ENCODE measurements at places on chromosomes 3 and 15.
A peak's percentile ranks its signal among the peaks of the same experiment; 100 is the strongest.

- DNase-seq, result no peak
These were observed 71.0 kb upstream of the PRR23E start for GRCh38 chr3:127121885-127122284.

GRCh38 chr3:126035362-126036050 lies 48.4 kb downstream of the SLC41A3 start:
- DNase-seq, result no peak

DNA sequence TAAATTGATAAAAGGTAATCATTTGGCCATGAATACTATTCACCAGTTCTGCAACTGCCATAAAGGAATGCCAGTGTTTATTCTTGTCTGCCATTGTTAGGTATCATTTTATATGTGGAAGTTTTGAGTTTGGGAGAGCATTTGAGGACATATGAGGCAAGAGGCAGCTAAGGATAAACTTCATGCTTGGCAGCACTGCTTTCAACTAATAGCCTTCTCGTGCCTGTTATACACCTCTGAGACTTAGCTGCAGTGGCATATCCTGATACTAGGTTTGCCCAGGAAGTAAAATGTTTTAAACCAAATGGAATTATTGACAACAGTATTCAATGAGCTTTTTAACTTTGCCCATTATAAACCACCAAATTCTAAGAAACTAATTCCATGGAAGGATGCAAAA lies 126.0 kb upstream of the DPH6 start:
- DNase-seq, result no peak

DNA sequence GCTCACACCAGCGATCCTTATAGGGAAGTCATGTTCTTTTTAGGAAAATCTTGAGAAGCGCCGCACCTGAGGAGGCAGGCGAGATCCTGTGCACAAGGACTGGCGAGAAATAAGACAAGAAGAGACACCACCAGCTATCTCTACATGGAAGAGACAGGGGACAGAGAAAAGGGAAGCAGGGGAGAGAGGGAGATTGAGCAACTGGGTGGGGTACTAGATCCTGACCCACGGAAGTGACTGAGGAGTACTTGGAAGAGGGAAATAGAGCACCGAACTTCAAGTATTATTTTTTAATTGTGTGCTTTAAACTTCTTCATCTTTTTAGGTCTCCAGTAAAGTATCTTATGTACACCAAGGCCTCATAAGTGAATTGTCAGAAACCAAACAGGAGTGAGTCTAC lies 742.0 kb upstream of the LMCD1 start:
- no peak for DNase-seq

GRCh38 chr3:196771067-196771466 lies 31.4 kb downstream of the PAK2 start:
- no peak for DNase-seq

DNA sequence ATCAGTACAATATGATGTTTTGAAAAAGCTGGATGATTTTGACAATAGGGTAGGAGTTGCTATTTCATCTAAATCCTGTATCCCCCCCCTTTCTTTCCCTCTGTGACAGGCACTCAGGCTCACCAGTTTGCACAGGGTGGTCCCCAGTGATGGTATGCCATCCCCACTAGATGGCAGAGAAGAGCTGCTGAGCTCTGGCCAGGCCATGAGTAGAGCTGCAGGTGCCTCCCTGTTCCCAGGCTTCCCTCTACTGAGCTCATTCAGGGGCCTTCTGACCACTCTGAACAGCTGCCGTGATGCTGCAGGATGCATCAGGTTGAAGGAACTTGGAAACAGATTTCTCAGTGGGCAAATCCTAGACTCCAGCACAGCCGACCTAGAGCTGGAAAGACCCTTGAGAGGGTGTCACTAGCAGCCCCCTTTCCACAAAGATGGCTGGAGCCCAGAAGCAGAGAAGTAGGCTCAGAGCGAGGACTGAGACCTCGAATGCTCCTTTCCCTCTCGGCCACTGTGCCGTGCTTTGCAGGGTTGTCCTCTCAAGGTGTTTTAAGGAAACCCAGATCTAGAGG lies 45.1 kb downstream of the EFCAB12 start:
- DNase-seq, result peak; percentile 43

- DNase-seq, result peak; percentile 93
These were observed 17.7 kb downstream of the CHD2 start for GRCh38 chr15:92917598-92918407.

GRCh38 chr3:57512166-57512565 lies 32.0 kb downstream of the DNAH12 start:
- DNase-seq, result no peak

DNA sequence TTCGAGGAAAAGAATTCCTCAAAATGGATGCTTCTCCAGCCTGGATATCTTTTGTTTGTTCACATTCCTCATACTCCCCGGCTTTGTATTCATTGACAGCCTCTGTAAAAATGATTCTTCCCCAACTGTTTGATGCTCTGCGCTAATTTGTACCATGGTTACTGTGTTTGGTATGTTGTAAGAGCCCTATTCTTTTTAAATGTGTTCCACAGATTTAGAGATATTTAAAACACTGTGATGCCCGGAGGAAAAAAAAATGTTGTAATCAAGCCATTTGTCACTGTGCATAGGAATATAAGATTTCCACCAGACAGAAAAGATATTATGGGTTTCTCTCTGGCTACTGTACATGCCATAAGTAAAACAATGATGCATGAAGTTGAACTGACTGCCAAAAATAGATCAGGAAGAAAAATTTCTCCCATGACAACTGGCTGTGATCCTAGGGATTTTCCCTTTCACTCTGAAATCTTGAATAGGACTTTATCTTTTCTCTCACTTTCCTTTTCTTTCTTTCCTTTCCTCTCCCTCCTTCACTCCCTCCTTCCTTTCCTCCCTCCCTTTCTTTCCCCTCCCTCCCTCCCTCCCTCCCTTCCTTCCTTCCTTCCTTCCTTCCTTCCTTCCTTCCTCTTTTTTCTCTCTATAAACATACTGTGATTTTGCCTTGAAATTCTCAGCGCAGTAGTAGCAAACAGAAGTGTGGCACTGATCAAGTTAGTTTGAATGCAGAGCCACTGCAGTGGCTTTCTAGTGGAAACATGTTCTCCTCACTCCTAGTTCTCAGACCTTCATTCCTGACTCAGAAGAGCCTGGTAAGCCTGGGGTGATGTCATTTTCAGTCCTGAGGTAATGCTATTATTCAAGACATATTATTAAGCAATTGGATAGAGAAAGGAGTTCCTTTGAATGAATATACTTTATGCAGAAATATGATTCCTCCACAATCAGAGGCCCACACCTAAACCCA lies 254.9 kb upstream of the TBL1XR1 start:
- no peak for DNase-seq

DNA sequence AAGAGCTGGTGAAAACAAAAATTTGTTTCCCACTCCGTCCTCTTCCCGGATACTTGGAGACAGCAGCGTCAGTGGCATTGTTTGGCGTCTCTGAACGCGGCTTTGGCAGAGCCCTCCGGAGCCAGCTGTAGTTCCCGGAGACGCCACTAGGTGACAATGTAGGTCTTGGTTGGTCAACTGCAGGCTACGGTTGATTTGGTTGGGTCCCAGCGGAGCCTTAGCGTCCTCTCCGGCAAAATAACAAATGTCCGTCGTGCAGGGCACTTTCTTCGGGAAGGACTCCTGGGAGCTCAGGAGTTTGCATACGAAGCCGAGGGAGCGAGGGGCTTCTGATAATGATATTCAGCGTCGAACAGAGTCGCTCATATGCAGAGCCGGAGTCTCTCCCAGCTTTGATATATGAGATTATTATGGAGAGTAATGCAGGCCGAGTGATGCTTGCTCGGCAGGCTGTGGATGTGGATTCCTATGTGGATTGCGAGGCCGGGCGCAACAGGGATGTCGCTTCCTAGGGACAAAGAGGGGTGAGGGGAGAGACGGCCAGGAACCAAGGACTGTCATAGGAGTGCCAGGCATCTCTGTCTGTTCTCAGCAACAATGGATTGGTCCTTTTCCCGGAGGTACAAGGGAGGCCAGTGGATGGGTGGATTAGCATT lies 74.8 kb downstream of the IL20RB start:
- DNase-seq, result peak; percentile 77

- DNase-seq, result no peak
These were observed 79.6 kb downstream of the MLH1 start for GRCh38 chr3:37072892-37073291.

DNA sequence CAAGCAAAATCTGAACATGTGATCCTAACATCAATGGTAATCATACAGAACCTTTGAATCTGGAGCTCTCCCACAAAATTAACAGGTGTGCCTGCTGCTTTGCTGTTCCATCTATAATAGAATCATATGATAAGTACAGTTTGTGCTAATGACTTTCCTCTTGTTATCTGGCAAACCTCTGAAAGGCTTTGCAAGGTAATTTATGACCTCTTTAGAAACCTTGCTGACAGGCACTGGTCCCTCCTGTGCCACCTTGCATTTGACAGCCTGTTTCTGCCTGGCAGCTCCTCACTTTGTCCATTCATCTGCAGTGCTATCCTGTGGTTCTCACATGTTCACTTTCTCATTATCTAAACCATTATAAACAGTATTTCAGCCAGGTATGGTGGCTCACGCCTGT lies 10.2 kb upstream of the HTR3C start:
- no peak for DNase-seq

DNA sequence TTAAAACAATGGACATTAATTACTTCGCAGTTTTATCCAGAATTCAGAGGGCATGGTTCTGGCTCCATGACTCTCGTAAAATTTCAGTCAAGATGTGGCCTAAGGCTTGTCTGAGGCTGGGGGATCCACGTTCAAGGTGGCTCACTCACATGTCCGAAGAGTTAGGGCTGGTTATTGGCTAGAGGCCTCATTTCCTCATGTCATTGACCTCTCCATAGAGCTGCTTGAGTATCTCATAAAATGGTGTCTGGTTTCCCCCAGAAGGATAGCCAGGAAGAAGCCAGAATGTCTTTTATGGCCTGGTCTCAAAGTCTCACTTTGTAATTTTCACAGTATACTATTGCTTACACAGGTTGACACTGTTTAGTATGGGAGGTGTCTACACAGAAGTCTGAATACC lies 67.3 kb upstream of the DCBLD2 start:
- no peak for DNase-seq

GRCh38 chr3:100106094-100106493 lies 8.2 kb downstream of the FILIP1L start:
- DNase-seq, result no peak

- DNase-seq, result no peak
These were observed 43.9 kb downstream of the MEIS2 start for GRCh38 chr15:37056177-37057121.

DNA sequence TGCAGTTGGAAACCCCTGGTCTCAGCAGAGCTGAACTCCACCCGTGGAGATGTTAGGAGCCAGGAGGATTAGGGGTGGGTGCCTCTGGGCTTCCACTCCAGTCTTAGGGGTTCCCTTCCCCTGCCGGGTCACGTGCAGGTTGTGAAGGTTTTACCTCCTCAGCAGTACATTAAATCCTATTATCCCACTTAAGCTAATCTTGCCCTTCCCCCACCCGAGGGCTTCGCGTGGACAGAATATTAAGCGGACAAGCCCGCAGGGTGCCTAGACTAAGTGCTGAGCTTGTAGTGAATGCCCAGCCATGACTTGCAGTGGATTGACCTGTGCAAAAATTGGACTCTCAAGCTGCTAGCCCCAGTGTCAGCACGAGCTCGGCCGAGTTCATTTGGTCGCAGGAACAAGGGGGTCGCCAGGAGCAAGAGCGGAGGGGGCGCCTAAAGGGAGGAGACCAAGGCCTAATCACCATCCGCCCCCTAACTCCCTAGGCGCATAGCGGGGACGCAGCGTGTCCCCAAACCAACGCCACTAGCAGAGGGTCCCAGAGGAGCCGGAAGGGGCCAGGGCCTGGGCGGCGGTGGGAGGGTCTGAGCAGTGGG lies 498 bp upstream of the SEMA4B start:
- no peak for DNase-seq

DNA sequence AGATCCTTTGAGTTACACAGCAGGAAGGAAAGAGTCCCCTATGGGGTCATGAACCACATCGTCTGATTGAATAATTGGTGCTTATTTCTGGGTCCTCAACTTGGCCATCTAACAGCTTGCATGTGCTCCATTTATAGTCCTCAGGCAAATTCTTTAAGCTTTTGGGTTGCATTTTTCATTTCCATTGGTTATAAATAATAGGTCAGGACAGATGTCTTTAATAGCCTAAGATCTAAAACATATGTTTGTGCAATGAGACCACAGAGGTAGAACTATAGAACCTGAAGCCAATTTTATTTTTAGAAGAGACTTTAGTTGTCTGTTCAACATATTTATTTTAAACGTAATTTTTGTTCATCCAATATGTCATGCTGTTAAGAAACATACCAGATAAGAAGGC lies 43.2 kb downstream of the CD200R1L start:
- DNase-seq, result no peak

DNA sequence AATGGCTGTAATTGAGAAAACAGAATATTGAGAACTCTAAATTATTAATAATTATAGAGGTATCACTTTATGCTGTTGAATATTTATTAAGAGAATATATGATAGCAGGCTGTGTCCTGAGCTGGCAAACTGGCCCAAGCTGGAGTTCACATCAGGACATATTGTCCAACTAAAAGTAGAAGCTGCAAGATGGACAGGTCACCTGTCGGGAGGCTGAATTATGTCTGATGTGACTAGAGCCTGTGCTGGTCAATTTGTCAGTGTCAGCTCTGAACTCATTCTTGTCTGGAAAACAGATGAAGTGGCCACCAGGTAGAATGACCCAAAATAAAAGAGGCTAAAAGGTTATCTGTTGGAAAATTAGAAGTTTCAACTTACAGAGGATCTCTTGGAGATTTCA lies 392.2 kb downstream of the LRTM1 start:
- no peak for DNase-seq

DNA sequence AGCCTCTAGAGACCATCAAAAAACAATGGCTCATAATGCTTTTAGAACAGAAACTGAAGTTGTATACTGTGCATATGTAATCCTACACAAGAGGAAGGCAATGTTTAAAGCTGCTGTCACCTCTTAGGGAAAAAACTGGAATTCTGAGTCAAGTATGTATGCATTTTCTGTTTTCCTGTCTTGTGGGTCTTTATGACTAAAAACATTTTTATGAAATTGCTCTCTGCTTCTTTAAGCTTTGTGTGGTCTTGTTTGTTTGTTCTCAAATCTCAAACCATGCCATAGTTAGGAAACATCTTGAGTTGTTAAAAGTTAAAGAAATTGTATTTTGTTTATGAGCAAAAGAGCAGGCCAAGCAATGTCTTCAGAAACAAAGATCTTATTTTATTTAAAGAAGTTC lies 80.9 kb upstream of the SOX2 start:
- no peak for DNase-seq

DNA sequence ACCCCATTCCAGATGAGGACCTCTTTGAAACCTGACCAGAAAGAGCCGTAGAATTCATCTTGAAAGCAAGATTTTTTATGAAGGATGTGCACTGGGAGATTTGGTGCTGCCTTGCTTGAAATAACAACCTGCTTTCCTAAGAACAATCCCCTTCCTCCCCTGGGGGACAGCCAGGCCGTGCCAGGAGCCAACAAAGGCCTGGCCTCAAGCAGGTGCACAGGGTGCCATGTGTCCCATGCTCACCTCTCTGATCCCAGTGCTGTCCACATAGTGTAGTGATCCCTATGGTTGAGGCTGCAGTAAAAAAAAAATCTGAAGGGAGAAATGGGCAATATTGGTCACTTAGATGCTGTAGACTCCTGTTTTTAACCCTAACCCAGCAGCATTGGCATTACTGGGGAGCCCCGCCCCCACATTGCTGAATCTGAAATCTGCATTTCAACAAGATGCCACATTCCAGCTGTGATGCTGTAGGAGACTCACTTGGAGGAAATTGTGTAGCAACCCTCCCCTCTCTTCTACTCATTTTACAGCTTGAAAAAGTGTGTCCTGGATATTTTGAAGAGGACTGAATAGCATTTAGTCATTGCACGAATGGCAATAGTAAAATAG lies 171.2 kb downstream of the APBA2 start:
- DNase-seq, result no peak
